ENCODE measurements at places on chromosomes 1 and 21. TPM values are rescaled to one million over a fixed set of nuclear protein-coding genes. Genes with fewer than 3 reads are reported as not detected.

Gene PTPN7
- 0.49 TPM for total RNA-seq

Gene PGLYRP4
- not detected for total RNA-seq

Gene ZBTB18
- 29.6 TPM for total RNA-seq

Gene FCAMR
- not detected for total RNA-seq
